ENCODE measurements at places on chromosomes 16 and 17. TPM values are rescaled to one million over a fixed set of nuclear protein-coding genes. Genes with fewer than 3 reads are reported as not detected.

DNA sequence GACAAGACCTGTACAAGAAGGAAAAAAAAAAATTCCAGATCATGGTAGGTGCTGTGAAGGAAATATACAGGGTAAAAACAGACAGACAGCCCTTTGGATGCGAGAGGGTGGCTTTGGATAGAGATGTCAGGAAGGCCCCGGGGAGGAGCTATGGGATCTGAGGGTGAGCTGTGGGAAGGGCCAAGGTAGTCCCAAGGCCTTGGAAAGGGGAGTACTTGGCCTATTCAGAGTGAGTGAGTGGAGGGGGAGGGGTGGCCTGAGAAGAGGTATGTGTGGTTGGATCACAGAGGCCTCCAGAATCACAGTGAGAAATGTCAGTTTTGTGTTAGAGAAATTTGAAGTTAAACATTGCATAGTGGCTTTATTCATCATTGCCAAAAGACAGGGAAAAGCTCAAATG is 31.2 kb upstream of the AKTIP start:
- no peak overlapping the region for H3K27ac ChIP-seq
- H3K4me1 ChIP-seq, result no peaks in the 10 kb centered on the region
- DNase-seq, result no peak
- H3K4me3 ChIP-seq, result no peak overlapping the region
- H3K36me3 ChIP-seq, result no peaks in the 10 kb centered on the region
- no peaks in the 10 kb centered on the region for H3K27me3 ChIP-seq

DNA sequence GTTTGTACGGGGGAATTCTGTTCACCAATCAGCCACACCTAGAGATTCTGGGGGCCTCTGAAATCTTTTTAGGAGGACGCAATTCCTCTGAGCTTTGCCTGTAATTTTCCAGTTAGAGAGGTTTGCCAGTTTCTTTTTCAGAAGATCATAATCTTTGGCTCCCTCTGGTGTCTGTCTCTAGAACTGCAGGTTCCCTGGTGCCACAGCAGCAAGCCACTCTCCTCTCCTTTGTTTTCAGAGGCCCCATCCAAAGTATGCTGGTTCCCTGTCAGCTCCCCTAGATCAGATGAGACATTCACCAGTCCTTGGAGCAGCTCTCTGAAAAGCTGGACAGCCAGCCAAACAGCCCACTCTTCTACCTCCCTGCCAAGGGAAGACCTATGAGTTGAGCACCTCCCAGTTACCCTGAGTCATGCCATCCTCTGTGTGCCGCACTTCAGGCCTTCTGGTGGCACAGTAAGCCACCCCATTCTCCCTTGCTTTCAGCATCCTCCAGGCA is 36.1 kb downstream of the RNF112 start:
- peak overlapping the region; percentile 86 for H3K27ac ChIP-seq
- no peaks in the 10 kb centered on the region for H3K36me3 ChIP-seq
- peak; percentile 90 for DNase-seq
- H3K27me3 ChIP-seq, result no peaks in the 10 kb centered on the region
- peaks cover 37% of the 10 kb centered on the region for H3K4me1 ChIP-seq

Gene SUPT4H1
- 56.2 TPM for total RNA-seq

Gene NUDT7
- 16.4 TPM for total RNA-seq

GRCh38 chr16:13480801-13481200 is 439.2 kb upstream of the ERCC4 start:
- H3K27me3 ChIP-seq, result no peaks in the 10 kb centered on the region
- no peaks in the 10 kb centered on the region for H3K4me1 ChIP-seq
- H3K36me3 ChIP-seq, result no peaks in the 10 kb centered on the region
- H3K27ac ChIP-seq, result no peak overlapping the region

Gene SLC7A6OS
- total RNA-seq, result 10.3 TPM

DNA sequence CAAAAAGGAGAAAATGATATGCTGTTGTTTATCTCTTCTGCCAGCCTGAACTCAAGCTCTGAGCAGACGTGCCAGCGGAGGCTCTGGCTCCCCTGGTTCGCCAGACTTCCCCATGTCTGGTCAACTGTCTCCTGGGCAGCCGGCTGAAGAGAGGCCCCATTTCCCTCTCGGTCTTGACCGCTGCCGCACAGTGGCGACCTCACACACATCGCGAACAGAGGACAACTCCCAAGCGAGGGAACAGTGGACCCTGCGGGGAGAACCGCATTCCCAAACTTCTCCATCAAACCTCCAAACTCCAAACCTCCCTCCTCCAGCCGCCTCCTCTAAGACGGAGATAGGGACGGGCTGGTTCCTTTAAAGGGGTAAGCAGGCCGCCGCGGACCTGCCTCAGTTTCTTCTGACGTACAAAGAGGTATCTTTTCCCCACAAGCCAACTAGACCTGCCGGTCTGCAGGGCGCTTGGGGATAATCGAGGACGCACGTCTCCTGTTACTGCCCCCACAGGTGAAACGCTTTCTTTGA is 24.9 kb upstream of the RFFL start:
- peak; percentile 82 for DNase-seq
- no peaks in the 10 kb centered on the region for H3K4me1 ChIP-seq
- H3K27ac ChIP-seq, result peak overlapping the region; percentile 97
- H3K4me3 ChIP-seq, result peak overlapping the region; percentile 98
- H3K36me3 ChIP-seq, result no peaks in the 10 kb centered on the region

DNA sequence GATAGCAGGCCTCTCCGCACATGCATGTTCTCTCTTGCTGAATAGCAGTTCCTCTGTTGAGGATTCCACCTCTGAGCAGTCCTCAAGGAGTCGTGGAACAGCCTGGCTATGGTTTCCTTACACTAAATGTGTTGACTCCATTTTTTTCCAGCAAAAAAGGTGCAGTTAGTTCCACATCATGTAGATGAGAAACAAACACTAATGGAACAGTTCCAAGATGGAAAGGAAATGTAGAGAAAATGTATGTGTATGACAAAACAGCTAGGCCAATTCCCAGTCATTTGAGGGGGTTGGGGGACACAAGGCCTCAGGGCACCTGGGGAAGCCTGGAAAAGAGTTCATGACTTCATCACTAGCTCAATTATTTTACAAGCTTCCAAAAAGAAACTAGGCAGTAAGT is 90.0 kb downstream of the CFDP1 start:
- H3K27me3 ChIP-seq, result no peaks in the 10 kb centered on the region
- no peaks in the 10 kb centered on the region for H3K36me3 ChIP-seq
- no peak overlapping the region for H3K4me3 ChIP-seq
- H3K4me1 ChIP-seq, result peaks cover 31% of the 10 kb centered on the region

DNA sequence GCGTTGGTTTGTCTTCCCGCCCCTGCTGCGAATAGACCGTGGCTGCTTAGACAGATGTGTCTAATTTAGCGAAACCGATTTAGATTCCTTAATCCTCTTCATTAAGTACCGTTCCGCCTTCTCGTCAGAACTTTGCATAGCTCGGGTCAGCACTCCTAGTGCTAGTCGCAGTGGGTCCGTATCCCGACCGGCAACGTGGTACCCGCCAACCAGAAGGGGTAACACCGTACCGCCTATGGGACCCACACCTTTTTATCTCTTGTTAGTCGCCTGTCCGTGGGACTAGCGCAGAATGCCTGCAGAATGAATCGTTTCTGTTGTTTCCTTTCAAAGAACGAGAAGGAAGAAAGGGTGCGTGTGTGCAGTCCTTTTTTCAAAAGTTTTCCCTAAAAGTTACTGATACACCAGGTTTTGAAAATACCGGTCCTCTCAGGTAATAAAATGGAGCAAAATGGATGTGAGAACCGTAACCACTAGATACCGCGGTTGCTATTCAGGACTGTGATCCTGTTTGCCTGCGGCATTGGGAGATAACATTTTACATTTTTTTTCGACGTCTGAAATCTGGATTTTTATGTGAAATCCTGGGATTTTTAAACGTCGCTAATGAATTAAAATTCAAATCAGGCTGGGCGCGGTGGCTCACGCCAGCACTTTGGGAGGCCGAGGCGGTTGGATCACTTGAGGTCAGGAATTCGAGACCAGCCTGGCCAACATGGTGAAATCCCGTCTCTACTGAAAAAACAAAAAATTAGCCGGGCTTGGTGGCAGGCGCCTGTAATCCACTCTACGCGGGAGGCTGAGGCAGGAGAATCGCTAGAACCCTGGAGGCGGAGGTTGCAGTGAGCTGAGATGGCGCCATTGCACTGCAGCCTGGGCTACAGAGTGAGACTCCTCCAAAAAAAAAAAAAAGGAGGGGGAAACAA is 998 bp upstream of the SRSF1 start:
- H3K27me3 ChIP-seq, result no peaks in the 10 kb centered on the region
- H3K4me1 ChIP-seq, result peaks cover 39% of the 10 kb centered on the region
- H3K4me3 ChIP-seq, result peak overlapping the region; percentile 93
- H3K36me3 ChIP-seq, result peaks cover 27% of the 10 kb centered on the region
- peak overlapping the region; percentile 97 for H3K27ac ChIP-seq
- DNase-seq, result no peak

DNA sequence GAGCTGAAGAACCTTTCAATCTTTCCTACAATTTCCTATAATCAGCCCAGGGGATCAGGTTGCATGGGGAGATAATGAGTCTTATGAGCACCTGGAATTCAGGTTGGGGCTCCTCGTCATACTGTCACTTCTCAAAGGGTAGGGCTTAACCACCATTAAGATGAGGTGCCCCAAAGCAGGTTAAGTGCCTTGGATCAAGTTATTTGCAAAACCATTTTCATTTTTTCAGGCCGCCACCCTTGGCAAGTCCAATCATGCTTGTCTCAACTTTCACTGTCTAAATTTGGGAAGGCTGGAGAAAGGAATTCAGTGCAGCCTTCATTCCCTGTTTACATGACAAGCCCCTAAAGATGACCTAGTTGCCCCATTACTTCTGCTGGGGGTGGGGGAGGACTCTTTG is 44.9 kb upstream of the TANGO6 start:
- no peaks in the 10 kb centered on the region for H3K4me1 ChIP-seq
- H3K4me3 ChIP-seq, result no peak overlapping the region
- no peaks in the 10 kb centered on the region for H3K36me3 ChIP-seq
- H3K27ac ChIP-seq, result no peak overlapping the region
- DNase-seq, result no peak

- peak overlapping the region; percentile 1 for H3K4me3 ChIP-seq
- H3K27ac ChIP-seq, result peak overlapping the region; percentile 86
- peak; percentile 97 for DNase-seq
- no peaks in the 10 kb centered on the region for H3K27me3 ChIP-seq
- H3K4me1 ChIP-seq, result peaks cover 85% of the 10 kb centered on the region
- peaks cover 2% of the 10 kb centered on the region for H3K36me3 ChIP-seq
Observed at GRCh38 chr17:3890082-3890877, 2.6 kb downstream of the CAMKK1 start.

DNA sequence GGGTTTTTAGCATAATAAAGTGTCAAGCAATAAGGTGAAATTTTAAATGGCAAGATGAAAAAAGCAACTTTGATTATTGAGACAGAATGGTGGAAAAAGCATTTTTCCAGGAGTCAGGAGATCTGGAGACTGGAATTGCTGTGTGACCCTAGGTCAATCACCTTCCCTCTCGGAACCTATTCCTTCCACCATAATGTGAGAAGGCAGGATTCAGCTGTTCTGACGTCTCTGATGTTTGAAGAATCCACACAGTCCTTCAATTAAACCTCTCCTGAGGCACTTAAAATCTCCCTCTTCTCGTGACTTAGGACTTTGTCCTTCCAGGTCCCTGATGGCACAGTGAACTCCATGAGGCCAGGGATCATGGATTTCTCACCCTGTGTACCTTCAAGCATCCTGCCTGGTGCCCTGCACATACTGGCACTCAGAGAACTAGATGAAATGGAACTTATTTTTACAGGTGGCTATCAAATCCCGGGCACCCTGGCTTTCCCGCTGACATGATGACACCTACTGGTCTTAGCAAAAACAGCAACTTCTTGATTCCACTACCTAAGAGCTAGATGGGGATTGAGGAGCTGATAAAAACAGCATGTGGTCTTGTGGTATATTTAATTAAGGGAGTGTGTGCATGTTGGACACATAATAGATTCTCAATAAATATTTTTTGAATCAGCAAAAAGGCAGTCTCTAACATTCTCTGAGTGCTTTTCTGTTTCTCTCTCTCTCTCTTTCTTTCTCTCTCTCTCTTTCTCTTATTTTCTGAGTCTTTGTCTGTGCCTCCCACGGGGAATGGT is 2.3 kb upstream of the CCDC182 start:
- no peaks in the 10 kb centered on the region for H3K36me3 ChIP-seq
- H3K27me3 ChIP-seq, result no peaks in the 10 kb centered on the region
- no peaks in the 10 kb centered on the region for H3K4me1 ChIP-seq
- no peak overlapping the region for H3K4me3 ChIP-seq
- no peak for DNase-seq

GRCh38 chr17:252456-252855 is 71.0 kb upstream of the DOC2B start:
- no peaks in the 10 kb centered on the region for H3K4me1 ChIP-seq
- no peak overlapping the region for H3K4me3 ChIP-seq
- no peaks in the 10 kb centered on the region for H3K27me3 ChIP-seq
- no peak for DNase-seq

- H3K4me3 ChIP-seq, result no peak overlapping the region
- peaks cover 35% of the 10 kb centered on the region for H3K36me3 ChIP-seq
- no peak for DNase-seq
Observed at GRCh38 chr16:21628772-21629171, 23.6 kb downstream of the IGSF6 start.

DNA sequence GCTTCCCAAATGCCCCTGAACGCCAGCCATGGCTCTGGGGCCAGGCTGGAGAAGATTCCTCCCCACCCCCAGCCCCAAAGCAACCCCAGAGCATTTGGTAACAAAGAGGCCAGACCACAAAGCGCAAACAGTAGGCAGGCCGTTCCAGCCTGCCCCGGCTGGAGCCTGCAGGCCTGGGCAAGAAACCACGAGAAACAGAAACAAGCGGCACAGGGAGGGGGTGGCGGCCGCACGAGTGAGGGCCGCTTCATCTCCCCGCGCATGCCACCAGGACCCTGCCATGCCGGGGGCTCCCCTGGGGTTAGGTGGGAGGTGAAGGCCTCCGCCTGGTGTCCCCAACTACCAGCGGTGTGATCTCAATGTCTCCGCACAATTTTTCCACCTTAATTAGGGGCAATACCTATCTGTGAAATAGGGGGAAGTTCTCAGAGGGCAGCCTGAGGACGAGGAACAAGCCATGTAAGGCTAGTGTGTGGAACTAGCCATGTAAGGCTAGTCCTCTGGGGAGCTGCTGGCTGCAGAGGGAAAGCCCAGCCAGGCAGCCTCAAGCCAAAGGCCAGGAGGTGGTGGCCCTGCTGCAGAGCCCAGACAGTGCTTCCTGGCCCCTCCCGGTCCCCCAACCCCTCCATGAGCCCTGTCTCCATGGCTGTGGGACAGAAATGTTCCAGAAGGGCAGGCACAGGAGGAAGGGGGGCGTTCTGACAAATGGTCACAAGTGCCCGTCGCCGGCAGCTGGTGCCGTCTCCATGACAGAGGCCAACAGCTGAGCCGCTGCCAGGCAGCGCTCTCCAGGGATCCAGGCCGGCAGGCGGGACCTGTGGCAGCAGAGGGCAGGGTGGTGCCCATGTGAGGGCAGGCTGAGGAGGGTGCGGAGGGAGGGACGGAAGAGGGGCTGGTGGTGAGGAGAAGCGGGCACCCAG is 14.5 kb upstream of the MTSS2 start:
- H3K4me1 ChIP-seq, result peaks cover 98% of the 10 kb centered on the region
- H3K4me3 ChIP-seq, result no peak overlapping the region
- H3K27ac ChIP-seq, result peak overlapping the region; percentile 99

GRCh38 chr17:19770985-19771735 is 23.1 kb upstream of the ALDH3A1 start:
- no peaks in the 10 kb centered on the region for H3K27me3 ChIP-seq
- peaks cover 12% of the 10 kb centered on the region for H3K4me1 ChIP-seq
- H3K4me3 ChIP-seq, result no peak overlapping the region
- no peaks in the 10 kb centered on the region for H3K36me3 ChIP-seq
- no peak for DNase-seq

Measured in sigmoid colon (tissue), 7 donors.